ENCODE measurements at places on chromosomes 12 and 14. TPM values are rescaled to one million over a fixed set of nuclear protein-coding genes. Genes with fewer than 3 reads are reported as not detected.

Gene SMIM41
- not detected for total RNA-seq

Gene AKAP5
- total RNA-seq: 0.07 TPM

Gene CABP1
- total RNA-seq: 1.6 TPM

Gene RPAP3
- 15.1 TPM for total RNA-seq

Gene OASL
- total RNA-seq: 0.15 TPM

Gene ZNF385A
- total RNA-seq: 17.0 TPM

Gene TEX22
- total RNA-seq: not detected

Gene KSR2
- 0.02 TPM for total RNA-seq

Gene AQP6
- not detected for total RNA-seq

Gene LEMD3
- total RNA-seq: 14.0 TPM

Gene ACACB
- 595 TPM for total RNA-seq

Gene OVCH1
- total RNA-seq: not detected

Gene TAS2R9
- total RNA-seq: 1.1 TPM

Gene FAR2
- 1.9 TPM for total RNA-seq

Gene GCH1
- 0.62 TPM for total RNA-seq

Gene TCL1A
- total RNA-seq: not detected

Gene AICDA
- not detected for total RNA-seq

Gene CLEC4C
- not detected for total RNA-seq

Gene KRT86
- not detected for total RNA-seq

Gene BMAL2
- total RNA-seq: 0.97 TPM

Gene DENND5B
- 27.6 TPM for total RNA-seq

Gene TAS2R30
- 0.29 TPM for total RNA-seq

Gene ZNF140
- total RNA-seq: 5.4 TPM

Gene SHMT2
- total RNA-seq: 41.3 TPM

Gene SIX4
- 27.8 TPM for total RNA-seq

Gene VWF
- 78.8 TPM for total RNA-seq

Gene PTHLH
- total RNA-seq: not detected

Gene TRHDE
- total RNA-seq: 0.72 TPM

Gene SIX6
- 0.40 TPM for total RNA-seq

Gene OR4M1
- not detected for total RNA-seq

Gene IL22
- total RNA-seq: not detected

Measured in gastrocnemius medialis (tissue), 4 donors.